Activated CD8-positive, alpha-beta memory T cell treated with anti-CD3 and anti-CD28 coated beads for 24 hours (primary cell): ENCODE measurements at places on chromosomes 3 and 15.
A peak's percentile ranks its signal among the peaks of the same experiment; 100 is the strongest.

GRCh38 chr15:72724028-72724427 is 38.0 kb downstream of the BBS4 start:
- no peak for DNase-seq

DNA sequence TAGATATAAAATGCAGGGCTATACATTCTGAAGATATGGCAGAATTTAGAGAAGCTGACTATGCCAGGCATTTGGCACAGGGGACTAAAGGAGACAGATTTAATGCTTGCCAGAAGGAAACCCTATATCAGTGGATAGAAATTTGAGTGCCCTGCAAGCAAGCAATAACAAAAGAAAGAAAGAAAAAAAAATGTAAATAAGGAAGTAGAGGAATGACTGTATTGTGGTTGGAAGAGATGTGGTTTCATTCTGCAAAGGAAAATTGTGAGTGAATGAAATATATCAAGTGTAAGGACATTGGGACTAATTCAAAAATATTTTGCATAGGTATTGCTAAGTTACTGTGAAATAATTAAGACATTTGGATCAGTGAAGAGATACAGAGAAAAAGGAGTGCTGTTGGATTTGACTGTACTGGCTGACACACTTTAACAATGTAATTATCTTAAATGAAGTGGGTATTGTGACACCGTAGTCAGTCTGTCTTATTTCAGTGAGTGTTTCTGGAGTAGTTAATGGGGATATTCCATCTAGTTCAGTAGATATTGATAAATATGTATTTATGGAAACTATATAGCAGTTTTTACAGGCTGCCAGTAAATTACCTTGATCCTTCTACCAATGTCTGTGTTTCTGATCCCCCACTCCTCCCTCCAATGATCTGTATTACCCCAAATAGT is 418.2 kb downstream of the CNTN4 start:
- no peak for DNase-seq

DNA sequence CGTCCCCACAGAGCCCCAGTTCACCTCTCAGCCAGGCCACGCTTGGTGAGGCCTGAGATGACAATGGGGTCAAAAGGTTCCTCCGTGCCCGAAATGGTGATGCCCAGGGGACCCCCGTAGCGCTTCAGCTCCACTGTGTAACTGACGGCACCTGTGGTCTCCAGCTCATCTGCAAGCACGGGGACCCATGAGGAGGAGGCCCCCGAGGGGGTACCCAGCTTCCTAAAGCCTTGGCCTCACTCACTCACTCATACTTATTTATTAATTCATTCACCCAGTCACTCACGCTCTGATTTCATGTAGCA is 30.4 kb downstream of the GRIP2 start:
- DNase-seq, result no peak

- DNase-seq, result no peak
Observed at GRCh38 chr3:57097536-57097935, 37.1 kb downstream of the SPATA12 start.

DNA sequence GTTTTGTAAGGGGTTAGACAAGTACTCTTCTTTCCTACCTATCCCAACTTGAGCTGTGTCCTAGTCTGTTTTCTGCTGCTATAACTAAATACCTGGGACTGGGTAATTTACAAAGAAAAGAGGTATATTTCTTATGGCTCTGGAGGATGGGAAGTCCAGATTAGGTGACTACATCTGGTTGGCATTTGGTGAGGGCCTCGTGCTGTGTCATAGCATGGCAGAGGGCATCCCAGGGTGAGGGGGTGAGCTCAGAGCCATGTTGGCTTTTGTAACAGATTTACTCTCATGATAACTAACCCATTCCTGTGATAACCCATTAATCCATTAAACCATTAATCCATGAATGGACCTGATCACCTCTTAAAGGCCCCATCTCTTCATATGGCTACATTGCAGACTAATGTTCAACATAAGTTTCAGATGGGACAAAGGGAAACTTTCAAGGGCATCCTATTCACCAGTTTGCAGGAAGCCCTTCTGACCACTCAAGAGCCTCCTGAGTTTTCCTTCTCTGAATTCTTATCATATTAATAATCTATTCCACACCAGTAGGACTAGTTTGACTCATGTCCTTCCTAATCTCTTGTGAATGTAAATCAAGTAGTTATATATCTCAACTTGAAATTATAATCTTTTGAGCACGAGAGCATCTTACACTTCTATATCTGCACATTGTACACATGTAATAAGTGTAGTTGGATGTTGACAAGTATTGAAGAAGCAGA is 185.7 kb upstream of the ZPLD1 start:
- no peak for DNase-seq

- no peak for DNase-seq
Observed at GRCh38 chr3:20857636-20858035, 671.6 kb upstream of the SGO1 start.

DNA sequence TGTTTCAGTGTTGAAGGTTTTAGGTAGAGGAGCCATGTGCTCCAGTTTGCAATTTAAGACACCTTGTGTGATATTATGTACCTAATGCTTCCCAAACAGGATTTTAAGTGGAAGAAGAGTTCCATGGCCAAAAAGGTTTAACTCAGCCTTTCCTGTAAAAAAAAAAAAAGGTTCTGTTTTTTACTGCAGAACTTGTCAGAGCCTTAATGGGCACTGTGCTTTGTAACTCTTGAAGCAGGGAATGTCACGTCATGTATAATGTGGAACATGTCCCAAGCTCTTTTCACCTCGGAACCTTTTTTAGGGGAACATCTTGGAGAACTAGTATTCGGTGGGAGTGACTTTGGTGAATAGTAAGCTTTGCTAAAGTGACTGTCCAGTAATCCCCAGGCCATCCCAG is 31.6 kb downstream of the PSMD6 start:
- DNase-seq, result no peak

DNA sequence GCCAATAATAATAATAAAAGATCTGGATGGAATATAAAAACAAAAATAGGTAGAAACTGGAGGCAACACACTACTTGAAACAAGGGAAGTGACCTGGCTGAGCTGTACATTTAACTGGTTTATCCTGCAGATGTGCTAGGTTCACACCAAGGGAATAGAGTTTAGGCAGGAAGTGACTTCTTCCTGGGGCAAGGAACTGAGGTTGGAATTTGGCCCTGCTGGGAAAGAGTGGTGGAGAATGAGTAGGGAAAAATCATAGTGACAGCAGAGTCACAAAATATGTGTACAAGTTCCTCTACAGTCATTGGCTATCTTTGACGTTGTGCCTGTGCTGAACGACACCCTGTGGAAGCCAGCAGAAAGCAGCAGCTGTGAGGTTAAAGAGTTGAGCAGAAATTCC is 44.1 kb downstream of the ARHGAP11B start:
- no peak for DNase-seq

- no peak for DNase-seq
Observed at GRCh38 chr3:143221446-143221845, 101.9 kb downstream of the CHST2 start.

DNA sequence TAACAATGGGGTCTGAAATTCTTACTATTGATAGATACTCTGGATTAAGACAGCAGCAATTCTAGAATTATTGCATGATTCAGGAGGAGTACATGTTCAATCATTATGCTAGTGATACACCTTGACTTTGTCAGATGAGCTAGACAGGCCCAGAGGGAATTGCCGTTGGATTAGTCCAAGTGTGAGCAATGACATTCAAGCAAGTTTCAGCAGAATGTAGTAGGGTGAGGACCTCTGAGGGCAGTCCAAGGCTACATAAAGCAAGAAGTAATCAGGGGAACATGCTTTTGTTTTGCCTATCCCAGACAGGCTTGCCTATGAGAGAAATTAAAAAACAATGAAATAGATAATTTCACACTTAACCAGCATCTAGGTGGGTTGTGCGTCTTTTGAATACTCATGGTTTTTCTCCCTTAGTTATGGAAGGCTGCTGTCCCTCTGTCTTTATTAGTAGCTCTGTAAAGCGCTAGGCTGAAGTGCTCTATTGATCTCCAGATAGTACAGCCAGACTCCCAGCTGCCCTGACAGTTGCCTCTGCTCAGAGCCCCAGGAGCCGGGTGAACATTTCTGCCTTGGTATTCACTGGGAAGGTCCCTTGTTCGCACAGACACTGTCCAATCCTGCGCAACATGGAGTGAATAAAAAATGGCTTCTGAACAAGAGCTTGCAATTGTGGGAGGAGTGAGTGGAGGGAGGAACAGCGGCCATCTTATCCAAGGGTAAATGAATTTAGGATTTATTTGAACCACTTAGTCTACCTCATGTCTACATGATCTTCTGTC is 316.6 kb upstream of the ONECUT1 start:
- no peak for DNase-seq

DNA sequence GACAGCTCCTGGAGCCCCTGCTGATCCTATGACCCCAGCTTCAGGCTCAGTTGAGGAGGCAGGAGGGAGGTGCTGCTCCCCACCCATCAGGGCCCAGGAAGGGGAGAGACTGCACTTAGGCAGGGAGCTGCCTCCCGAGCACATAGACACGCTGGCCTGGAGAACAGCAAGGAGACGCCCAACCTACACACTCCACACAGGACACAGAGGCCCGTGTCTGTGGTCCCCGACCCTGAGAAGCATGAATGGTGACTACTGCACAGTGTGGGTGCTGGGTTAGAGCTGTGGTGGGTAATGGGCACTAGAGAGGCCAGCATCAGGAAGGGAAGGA is 1.1 kb upstream of the HHATL start:
- DNase-seq, result no peak

DNA sequence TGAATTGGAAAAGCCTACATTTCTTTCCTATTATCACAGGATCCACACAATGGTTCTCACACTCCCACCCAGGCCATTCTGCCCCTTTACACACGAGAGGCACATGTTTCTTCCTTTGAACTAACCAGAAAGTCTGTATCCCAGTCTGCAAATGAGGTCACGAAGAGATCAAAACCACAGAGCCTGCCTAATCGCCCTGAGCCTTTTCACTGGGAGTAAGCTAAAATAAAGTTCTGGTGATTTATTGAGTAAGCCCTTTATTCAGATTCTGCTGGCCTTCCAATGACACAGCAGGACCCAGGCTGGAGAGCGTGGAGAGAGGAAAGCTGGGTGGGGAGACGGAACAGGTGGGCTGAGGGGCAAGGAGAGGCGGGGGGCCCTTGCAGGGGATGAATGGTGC is 78.7 kb downstream of the ATP1B3 start:
- DNase-seq, result no peak

GRCh38 chr15:89196994-89197393 is 24.4 kb downstream of the RLBP1 start:
- no peak for DNase-seq

DNA sequence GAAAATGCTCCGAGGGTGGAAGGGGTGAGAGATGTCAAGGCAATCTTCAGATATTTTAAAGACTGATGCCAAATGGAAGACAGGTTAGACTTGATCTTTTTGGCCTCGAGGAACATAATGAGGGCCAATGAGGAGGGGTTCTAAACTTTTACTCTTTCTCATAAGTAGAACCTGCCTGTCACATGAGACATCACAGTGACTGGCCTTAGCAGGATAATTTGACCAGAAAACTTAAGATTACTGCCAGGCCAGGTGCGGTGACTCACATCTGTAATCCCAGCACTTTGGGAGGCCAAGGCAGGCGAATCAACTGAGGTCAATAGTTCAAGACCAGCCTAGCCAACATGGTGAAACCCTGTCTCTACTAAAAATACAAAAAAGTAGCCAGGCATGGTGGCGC is 12.2 kb downstream of the TM4SF4 start:
- DNase-seq, result no peak

- DNase-seq, result no peak
Observed at GRCh38 chr3:13687517-13687943, 138.6 kb downstream of the FBLN2 start.

DNA sequence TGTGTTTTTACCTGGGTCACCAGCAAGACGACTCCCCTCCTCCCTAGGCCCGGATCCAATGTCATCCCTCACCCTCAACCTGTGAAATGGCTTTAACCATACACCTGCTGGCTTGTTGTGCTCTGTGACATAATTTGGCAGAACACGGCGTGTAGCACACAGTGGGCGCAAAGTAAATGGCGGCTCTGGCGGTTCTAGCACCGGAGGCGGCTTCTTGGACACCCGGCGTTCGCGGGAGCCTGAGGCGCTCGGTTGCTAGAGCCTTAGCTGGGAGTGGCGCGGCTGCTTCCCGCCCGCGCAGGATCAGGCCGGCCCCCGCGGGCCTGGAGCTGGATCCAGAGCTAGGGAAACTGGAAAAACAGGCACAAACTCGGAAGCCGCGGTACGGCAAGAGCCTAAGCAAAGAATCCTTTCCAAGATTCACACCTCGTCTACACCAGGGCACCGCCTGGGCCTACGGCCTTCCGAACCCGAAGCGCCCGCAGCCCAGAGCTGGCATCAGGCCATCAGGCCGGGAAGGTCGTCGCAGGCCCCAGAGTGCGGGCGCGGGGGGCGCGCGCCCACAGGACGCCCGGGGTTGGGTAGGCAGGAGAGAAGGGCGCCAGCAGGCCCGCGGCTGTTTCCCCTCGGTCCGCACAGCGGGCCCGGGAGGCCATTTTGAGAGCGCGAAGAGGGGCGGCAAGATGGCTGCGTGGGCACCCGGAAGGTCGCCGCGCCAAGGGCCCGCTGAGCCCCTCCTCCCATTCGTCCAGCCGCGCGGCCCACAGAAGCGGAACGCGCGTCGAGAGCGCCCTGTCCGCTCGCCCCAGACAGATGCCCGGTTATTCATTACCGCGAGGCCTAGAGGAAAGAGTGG is 43.9 kb upstream of the POLG start:
- peak; percentile 77 for DNase-seq

GRCh38 chr3:66449411-66449974 is 51.3 kb downstream of the LRIG1 start:
- no peak for DNase-seq

DNA sequence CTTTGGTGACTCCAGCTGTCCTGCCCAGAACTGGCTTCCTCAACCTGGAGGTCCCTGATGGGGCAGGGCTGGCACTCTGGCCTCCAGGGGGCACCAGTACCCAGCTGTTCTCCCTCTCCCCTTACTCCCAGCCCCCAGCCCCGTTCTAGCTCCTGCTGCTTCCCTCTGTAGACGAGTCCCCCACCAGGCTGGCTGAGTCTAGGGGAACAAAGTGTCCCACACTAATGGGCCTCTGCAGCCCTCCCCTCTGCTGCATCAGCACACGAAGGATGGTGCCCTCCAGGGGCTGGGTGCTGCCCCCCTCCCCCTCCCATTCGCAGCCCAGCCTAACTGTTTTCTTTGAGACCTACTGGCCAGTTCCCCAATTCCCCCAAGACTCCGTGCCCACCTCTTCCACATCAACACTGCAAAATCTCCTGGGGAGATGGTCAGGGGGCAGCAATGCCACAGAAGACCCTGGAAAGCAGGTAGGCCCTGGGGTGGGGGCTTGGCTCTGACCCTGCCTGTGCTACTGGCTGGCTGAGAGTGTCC is 4.2 kb downstream of the RHCG start:
- DNase-seq, result no peak

DNA sequence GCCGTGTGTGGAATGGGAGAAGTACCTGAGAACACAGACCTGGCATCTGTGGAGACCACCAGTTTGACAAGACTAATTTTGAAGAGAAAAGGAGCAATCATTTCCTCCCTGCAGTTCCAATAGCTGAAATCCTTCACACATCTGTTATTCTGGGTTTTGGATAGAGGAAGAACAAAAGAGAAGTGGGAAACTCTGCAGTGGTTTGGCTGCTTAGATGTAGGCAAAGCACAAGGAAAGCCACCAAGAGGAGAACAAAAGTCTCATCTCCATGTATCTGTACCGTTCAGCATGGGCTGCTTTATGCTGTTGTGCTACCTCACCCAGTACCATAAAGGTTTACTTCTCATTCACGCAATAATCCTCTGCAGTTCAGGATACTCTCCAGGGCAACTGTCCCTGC is 153.1 kb upstream of the COL8A1 start:
- DNase-seq, result no peak

GRCh38 chr3:175163686-175164085 is 304.6 kb downstream of the NAALADL2 start:
- DNase-seq, result no peak
